ENCODE measurements at places on chromosomes 7 and 10.

- DNase-seq = peak; percentile 72
Measured at GRCh38 chr7:48089046-48090003, at the start of gene UPP1. Gene UPP1 (plus strand): TSS chr7:48089265. CDS start chr7:48094784, 5,519 bp downstream.

GRCh38 chr7:29296421-29296820 lies 101.8 kb downstream of the CHN2 start:
- no peak for DNase-seq

DNA sequence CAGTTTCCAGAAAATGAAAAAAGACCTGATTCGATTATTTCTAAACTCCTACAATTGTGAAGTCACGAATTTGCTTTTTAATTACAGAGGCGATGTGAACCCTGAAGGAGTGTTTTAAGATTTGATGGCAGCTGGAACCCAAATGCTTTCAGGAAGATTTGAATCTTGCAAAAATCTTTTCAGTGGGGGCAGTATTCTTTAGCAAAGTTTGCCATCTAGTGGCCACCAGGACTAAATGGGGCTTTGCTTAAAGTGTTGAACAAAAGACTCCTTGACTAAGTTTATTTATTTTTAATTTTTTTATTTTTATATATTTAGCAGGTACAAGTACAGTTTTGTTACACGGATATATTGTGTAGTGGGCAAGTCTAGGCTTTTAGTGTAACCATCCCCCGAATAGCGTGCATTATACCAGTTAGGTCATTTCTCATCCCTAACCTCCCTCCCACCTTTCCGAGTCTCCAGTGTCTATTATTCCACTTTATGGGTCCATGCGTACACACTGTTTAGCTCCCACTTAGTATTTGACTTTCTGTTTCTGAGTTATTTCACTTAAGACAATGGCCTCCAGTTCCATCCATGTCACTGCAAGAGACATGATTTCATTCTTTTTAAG lies 98.8 kb downstream of the CACNB2 start:
- DNase-seq = no peak

GRCh38 chr10:78911533-78912340 lies 157.0 kb upstream of the ZMIZ1 start:
- DNase-seq = no peak

- DNase-seq = no peak
Measured at GRCh38 chr7:100827330-100828226, at the start of gene EPHB4. Gene EPHB4 (minus strand): TSS chr7:100827523. CDS start chr7:100827030, 493 bp downstream.

- no peak for DNase-seq
Measured at GRCh38 chr10:83991986-83992753, 147.1 kb upstream of the GHITM start.

- no peak for DNase-seq
Measured at GRCh38 chr10:78754269-78755062, 314.3 kb upstream of the ZMIZ1 start.

- DNase-seq = no peak
Measured at GRCh38 chr7:134875867-134876266, 96.4 kb downstream of the CALD1 start.

GRCh38 chr10:61793760-61794703 lies 107.5 kb upstream of the ARID5B start:
- DNase-seq = no peak

- no peak for DNase-seq
Measured at GRCh38 chr7:148738737-148739535, 40.2 kb downstream of the CUL1 start.

DNA sequence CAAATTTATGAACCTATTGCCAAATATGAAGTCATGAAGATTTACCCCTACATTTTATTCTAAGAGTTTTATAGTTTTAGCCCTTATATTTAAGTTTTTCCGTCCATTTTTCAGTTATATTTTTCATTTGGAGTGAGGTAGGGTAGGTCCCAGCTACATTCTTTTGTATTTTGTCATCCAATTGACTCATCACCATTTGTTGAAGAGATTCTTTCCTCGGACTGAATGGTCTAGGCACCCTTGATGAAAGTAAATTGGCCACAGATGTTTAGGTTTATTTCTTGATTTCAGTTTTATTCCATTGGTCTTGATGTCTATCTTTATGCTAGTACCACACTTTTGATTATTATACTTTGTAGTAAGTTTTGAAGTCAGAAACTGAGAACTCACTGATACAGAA lies 22.7 kb downstream of the CYP2C19 start:
- DNase-seq = no peak

DNA sequence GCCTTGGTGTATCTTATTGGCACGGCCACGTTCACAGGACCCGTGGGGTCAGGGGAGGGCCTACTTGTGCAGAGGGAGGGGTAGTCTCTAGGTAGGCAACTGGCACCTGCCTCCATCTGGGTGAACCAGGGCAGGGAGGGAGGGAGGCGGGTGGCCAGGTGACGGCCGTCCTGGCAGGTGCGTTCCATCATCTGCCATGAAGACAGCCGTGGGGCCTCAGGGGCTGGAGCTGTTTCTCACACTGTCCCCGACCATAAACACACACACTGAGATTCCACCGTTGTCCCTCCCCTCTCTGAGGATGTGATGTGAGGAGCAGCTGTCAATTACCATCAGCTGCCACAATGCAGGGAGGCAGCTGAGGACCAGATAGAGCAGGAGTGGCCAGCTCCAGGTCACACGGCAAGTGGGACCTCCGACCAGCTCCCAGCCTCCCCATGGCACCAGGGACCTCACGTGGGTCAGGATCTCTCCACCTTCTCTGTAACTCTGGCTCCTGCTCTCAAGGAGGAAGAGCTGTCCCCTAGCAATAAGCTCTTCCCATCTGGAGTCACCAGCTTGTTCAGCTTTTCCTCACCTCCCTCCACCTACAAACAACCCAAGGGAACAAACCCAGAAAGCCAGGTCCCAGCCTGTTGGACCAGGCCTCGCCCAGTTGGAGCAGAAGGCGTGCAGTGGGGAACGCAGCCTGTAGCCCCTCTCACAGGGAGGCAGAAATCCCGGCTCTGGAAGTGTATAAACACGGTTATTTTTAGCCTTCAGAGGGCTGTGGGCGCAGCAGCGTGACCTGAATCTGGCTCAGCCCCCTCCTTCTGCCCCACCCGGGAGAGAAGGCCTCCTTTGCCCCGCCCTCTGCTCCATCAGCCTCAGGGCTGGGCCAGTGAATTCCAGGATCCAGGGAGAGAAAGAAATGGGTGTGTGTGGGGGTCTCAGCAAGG lies 33.1 kb downstream of the ZMIZ1 start:
- no peak for DNase-seq

DNA sequence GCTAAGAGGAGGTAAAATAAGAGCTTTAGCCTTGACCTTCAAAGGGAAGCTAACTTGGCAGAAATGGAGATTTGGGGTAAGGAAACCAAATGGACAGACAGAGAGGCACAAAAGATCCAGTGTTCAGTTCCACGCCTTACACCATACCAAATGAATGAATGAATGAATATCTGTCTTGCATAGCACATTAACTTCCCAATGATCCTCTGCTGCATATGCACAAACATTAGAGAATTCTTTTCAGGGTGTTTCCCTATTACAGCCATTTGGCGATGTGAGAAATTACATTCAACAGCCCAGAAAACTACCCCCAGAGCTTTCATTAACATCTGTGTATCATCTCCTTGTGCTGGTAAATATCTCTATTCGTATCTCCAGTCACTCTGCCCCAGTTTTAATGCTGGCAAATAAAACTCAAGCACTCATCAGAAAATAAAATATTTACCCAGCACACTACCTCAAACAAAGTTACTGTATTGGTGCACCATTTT lies 1056.2 kb downstream of the SORCS3 start:
- DNase-seq = no peak

DNA sequence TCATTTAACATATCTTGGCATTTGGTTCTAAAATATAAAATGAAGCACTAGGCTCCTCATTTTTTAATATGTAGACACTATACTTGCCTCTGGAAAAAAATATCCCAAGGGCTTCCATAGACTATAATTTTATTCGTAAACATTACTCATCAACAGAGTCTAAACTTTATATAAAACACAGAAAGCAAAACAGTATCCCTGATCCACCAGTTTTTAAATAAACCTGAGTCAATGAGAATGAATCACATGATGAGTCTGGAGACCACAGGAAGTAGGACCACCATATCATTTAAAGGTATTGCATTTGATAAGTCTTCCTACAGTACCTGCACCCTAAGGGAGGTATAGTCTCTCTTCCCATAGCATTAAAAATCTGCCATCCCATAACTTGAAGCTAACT lies 228.0 kb downstream of the DGKI start:
- DNase-seq = no peak

GRCh38 chr10:124092250-124092859 lies 1.0 kb downstream of the CHST15 start:
- peak; percentile 30 for DNase-seq

GRCh38 chr10:4522296-4523000 lies 303.6 kb upstream of the AKR1E2 start:
- DNase-seq = no peak

DNA sequence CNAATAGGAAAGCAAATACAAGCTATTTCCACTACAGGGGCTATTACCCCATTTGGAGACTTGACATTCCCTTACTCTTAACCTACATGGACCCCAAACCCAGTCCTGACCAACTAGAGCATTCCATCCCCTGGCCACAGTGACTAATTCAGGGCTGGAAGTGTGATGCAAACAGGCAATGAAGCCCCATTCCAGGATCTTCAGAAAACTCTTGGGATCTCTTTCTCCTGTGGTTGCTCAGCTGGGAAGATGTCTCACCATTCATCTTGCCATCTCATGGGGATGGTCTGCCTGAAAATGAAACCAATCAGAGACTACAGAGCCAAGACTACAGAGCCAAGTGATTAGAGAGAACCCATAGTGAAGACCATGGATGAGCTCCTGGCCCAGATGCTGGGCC lies 206.2 kb downstream of the ZNF365 start:
- DNase-seq = no peak

DNA sequence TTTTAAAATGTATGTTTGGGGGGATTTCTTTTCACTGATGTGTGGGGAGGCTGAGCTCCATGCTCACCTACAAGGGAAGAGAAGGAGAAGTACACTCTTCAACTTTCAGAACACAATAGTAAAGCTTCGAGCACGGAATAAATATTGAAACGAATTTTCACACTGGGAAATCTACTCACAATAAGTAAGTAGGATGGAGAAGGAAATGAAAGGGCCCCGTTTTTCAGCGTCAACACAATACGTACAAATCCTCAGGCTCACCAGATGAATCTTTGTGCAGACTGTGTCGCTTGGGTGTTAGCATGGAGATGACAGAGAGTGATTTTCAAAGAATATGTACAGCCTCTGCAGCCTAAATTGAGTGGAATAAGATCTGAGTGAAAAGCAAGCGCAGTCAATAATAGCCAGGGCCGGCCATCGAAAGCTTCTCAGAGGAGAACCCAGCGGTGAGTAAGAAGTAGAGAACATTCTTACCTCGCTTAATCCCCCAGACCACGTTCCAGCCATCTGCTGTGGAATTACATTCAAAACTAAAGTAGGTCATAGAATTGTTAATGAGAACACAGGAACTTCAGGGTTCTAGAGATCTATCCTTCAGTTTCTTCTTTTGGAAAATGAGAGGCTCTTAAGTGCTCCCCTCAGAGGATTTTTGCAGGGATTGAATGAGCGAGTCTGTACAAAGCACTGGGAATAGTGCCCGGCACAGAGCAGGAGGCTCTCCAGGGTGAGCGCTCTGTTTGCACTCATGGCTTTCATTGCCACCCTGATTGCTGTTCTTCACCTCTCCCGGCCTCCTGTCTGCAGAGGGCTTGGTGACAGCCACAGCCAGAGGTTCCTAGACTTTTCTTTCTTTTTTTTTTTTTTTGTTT lies 292.8 kb downstream of the SFMBT2 start:
- no peak for DNase-seq

DNA sequence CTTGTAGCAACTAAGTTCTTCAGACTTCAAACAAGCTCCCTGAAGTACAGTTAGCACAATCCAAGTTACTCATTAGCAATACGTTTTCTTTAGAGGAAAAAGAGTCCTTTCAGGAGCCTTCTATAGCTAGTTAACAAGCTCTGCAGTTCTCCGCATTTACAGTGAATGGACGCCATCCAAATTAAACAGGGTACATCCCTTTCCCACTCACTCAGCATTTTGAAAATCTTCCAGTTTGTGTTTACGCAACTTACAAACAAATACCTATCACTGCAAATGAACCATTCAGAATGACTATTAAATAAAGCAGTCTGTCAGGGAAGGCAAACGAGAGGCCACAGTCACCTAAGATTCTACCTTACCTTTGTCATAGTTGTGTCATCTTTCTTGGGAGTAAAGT lies 84.5 kb downstream of the RNF32 start:
- no peak for DNase-seq

GRCh38 chr10:79379512-79380124 lies 32.3 kb downstream of the PPIF start:
- DNase-seq = no peak

- DNase-seq = no peak
Measured at GRCh38 chr10:24197263-24197662, 11.7 kb upstream of the KIAA1217 start.

GRCh38 chr10:45239642-45240041 lies 75.8 kb downstream of the OR13A1 start:
- no peak for DNase-seq

DNA sequence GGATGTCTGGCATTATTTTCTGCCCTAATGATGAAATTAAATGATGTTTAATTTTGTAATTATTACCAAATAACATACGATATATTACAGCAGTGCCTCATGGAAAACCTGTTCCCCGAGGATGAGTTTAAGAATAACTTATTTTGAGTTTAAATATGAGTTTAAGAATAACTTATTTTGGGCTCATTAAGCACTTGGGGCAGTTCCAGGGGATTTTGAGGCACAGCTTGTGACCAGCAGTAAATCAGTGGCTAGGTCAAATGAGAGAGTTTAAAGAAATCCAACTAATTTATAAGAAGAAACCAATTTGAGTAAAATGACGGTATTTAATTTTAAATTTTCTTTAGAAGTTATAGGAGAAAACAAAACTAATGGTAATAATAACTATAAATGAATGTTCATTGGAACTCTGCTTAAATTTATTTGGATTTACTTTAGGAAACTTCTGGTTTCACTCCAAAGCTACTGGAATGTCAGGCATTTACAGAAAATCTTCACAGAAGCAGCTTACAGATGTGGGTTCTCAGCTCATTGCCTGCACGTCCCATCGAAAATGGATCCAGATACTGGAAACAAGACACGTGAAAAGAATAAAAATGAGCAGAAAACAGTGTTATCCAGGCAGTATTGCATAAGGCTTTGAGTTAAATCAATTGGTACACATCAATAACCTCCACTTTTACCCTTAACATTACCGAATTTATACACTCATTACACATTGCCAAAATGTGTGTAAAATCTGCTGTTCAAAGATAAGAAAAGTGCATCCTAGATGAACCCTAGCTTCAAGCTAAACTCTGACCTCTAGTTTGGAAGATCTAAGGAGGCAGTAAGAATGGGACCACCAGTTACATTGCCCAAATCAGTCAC lies 784.5 kb upstream of the IGFBP3 start:
- DNase-seq = no peak

GRCh38 chr10:71615538-71616329 lies 103.8 kb downstream of the C10orf105 start:
- DNase-seq = no peak

Measured in activated CD4-positive, alpha-beta T cell treated with anti-CD3 and anti-CD28 coated beads for 24 hours (primary cell).